ENCODE measurements at places on chromosomes 16 and 17.
A peak's percentile ranks its signal among the peaks of the same experiment; 100 is the strongest.

DNA sequence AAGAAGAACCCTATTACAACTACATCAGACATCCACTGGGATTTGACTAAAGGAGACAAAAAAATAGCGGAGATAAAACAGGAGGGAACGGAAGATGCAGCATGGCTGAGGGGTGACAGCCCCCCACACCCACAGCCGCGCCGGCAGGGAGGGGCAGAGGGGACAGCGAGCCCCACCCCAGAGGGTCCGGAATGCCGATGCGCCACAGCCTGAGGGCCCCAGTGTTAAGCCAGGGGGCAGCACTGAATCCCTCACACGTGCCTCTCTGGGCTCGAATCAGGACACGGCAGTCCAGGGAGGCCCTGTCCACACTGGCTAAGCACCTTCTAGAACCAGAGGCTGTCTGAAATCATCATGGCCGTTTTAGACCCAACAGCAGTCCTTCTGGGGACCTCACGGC, 18.8 kb downstream of the MAP1LC3B start:
- DNase-seq = no peak

GRCh38 chr17:20271011-20271610, 196.2 kb downstream of the LGALS9B start:
- DNase-seq = no peak

- no peak for DNase-seq
These were observed 97.4 kb upstream of the PSMD7 start for GRCh38 chr16:74199066-74199841.

DNA sequence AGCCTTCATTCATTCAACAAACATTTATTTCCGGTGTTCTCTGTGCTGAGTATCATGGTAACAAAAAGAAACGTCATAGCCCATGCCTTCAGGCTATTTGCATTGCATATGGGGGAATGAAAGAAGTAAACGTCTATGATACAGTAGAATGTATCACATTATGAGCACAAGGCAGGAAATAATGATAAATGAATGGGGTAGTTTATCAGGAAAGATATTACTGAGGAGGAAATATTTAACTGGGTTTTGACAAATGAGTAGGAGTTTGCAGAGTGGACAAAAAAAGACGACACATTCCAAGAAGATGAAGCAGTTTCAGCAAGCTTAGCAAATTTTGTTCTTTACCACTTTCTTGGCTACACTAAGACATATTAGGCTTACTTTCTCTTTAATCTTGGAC, 1.3 kb upstream of the KRTAP4-7 start:
- DNase-seq = no peak

- no peak for DNase-seq
These were observed 190.2 kb downstream of the PRKCA start for GRCh38 chr17:66492561-66493005.

GRCh38 chr16:64206862-64207261, 915.0 kb downstream of the CDH11 start:
- DNase-seq = no peak

GRCh38 chr16:1497014-1497598, 3.9 kb downstream of the TELO2 start:
- DNase-seq = no peak

- DNase-seq = peak; percentile 11
These were observed 115.9 kb downstream of the DYNLRB2 start for GRCh38 chr16:80656711-80657150.

- peak; percentile 38 for DNase-seq
These were observed 20.6 kb downstream of the MYL4 start for GRCh38 chr17:47229535-47230443.

DNA sequence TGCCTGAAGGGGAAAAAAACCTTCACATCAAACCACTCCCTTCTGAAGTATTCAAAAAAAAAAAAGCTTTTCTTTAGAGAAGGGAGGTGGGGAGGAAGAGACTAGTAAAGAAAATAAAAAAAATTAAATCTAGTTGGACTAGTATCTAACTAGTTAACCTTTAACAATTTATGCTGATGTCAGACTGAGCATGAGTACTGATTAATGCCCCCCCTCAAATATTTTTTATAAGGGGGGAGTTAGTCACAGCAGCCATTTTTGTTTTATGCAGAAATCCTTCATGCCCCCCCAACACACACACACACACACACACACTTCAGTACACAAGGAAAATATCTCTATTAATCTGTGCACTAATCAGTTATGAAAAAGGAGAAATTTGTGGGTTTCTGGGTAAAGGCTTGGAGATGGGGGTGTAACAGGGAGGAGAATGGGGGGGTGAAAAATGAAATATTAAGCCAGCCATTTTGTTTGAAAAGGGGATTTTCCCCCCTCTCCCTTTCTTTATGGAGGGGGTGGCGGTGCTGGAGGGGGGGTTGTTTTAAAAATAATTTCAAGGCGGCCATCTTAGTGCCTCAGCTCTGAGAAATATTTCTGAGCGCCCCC, 4.7 kb upstream of the CHD3 start:
- no peak for DNase-seq

GRCh38 chr16:77435272-77435820, 512 bp upstream of the ADAMTS18 start:
- DNase-seq = no peak

- no peak for DNase-seq
These were observed 14.2 kb downstream of the SAP30BP start for GRCh38 chr17:75681289-75681688.

DNA sequence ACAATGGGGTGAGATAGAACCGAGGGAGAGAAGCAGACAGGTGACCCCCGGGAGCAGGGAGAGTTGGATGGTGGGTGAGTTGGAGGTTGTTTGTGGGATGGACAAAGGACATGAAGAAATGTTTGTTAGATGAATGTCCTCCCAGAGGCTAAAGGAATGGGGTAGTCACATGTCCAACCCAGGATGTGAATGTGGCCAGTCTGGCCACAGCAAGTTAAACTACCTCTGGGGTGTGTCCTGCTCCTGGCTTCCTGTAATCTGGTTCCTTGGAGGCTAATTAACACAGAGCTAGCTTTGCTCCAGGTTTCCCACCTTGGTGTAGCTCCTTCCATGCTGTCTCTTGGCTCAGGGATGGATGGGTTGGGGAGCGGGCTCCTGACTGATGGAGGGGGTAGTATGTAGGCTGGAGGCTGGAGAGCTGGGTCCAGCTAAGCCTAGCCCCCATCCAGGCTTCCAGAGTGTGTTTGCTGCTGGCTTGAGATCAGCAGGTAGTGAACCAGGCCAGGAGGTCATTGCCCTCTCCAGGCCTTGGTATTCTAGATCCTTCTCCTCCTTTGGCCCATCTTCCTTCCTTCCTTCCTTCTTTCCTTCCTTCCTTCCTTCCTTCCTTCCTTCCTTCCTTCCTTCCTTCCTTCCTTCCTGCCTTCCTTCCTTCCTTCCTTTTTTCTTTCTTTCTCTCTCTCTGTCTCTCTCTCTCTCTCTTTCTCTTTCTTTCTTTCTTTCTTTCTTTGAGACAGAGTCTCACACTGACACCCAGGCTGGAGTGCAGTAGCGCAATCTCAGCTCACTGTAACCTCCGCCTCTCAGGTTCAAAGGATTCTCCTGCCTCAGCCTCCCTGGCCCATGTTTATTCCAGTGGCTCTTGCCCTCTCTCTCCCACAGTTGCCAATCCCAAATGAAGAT, 28.0 kb upstream of the UBE2G1 start:
- no peak for DNase-seq

- DNase-seq = no peak
These were observed 15.1 kb downstream of the SOX8 start for GRCh38 chr16:996681-997080.

- no peak for DNase-seq
These were observed 282.9 kb downstream of the SOX9 start for GRCh38 chr17:72403713-72404209.

- no peak for DNase-seq
These were observed 65.5 kb upstream of the HSBP1 start for GRCh38 chr16:83742124-83742899.

DNA sequence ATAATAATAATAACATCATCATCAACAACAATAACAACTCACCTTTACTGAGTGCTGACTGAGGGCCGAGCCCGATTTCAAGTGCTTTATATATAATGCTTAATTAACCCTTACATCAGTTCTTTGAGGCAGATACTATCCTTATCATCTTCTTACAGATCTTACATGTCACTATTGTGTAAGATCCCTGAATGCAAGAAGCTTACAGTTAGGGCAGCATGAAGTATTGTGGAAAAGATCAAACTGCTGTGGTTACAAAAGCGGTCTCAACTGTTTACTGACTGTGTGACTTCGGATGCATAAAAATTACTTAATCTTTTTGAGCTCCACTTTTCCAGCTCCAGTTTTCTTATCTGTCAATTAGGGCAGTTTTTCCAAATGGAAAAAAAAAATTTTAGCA, 3.3 kb downstream of the VAT1 start:
- no peak for DNase-seq

DNA sequence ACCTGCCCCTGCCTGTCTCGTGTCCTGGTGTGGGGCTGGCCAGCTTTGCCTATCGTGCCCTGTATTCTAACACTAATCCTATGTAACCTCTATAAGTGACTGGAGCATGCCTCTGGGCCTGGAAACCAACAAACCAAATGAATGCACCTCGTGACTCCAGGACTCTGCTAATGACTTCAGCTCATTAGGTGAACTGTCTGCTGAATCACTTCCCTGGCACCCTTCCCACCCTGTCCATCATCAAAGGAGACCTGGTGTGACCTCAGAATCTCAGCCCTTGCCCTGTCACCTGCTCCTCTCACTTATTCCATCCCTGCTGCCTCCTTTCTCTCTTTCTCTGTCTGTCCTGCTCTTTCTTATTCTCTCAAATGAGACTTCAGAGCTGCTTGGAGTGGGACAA, 322.4 kb downstream of the CBLN1 start:
- DNase-seq = no peak

DNA sequence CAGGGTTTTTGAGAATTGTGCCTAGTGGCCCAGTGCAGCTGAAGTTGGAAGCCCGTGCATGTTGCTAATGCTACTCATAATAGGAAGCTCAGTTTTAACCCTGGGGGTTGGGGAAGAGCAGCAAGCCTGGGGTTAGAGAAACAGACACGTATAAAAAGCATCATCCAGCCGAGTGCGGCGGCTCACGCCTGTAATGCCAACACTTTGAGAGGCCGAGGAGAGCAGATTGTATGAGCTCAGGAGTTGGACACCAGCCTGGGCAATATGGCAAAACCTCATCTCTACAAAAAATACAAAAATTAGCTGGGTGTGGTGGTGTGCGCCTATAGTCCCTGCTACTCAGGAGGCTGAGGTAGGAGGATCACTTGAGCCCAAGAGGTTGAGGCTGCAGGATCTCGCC, 2.3 kb upstream of the CLUH start:
- DNase-seq = no peak

- DNase-seq = no peak
These were observed 888.1 kb downstream of the KCNJ2 start for GRCh38 chr17:71057448-71057847.

DNA sequence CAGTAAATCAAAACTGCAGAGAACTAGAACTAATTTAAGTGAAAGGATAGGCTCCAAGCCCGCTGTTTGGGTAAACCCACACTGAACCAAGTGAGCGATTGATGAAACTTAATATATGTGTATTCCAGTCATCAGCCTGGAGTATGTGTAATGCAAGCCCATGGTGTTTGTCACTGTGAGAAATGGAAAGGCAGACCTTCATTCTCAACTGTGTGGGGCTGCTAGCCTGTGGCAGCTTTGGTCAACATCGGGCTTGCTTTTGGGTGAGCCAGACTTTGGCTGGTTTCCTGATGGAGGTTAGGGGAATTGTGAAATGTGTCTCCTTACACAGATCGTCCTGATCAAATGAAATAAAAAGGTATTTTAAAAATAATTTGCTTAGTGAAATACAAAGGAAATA, 279.9 kb downstream of the IRX3 start:
- no peak for DNase-seq

DNA sequence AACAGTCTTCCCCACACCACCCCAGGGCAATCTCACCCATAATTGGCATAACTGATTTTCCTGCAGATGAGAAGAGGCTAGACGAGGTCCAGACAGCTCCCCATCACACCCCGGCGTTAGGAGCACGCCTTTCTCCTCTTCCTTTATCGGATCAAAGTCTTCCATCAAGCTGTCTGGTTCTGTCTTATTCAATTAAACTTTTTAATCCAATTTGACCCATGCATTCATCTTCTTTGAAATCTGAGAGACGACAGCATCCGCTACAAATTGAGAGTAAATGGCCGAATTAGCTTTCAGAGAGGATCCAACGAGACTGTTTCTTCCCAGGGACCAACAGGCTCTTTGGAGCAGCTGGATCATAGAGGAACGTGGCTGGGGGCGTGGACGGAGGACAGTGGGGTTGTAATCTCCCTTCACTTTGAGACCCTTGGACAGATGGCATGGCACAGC, 44.4 kb upstream of the GPRC5B start:
- DNase-seq = no peak

GRCh38 chr16:81514568-81515258, 70.1 kb downstream of the CMIP start:
- no peak for DNase-seq

GRCh38 chr16:67384778-67385510, 8.4 kb downstream of the TPPP3 start:
- no peak for DNase-seq

DNA sequence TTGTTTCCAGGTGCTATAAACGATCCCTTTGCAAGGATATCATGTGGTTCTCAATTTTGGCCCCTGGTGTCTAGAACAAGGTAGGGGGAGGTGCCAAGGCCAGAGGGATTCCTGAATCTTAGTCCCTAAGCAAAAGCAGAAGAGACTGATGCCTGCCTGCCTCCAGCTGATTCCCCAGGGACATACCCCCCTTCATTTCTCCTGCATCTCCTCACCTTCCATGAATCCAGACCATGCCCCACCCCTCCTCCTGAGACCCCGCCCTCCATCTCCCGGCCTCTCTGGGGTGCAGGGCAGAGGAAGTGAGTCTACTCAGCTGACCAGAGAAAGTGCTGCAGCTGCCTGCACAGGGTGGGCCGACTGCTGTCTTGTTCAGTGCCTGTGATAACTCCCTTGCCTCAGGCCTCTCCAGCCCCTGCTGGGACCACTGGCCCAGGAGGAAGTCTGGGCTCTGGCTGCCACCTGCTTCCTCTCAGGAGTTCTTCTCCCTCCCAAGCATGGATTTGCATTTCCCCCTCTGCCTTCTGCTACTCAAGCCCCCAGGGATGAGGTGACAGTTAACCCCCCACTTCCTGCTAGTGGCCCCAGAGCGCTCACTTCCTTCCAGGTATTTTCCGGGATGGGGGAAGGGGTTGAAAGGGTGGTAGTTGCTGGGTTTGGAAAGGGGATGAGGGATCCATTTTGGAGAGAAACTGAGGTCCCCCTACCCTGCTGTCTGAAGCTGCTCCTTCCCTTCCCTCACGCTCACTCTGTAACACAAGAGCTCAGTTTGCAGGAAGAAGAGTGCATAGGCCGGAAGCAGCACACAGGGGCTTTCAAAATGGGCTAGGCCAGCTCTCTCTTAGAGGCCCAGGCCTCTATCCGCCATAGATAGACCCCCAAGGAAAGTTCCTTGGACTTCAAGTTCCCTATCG, 10.5 kb upstream of the TSPOAP1 start:
- DNase-seq = no peak
